ENCODE measurements at places on chromosomes 4 and X. TPM values are rescaled to one million over a fixed set of nuclear protein-coding genes. Genes with fewer than 3 reads are reported as not detected.

Gene RIBC1
- total RNA-seq = 0.36 TPM

Gene HPGDS
- not detected for total RNA-seq

Gene ZNF711
- 2.3 TPM for total RNA-seq

Gene GRIA2
- total RNA-seq = not detected

Gene UGT2B10
- total RNA-seq = not detected

Gene FAM53A
- total RNA-seq = 2.0 TPM

Gene SMR3B
- not detected for total RNA-seq

Gene PRDM8
- 5.7 TPM for total RNA-seq

Gene FAM9C
- total RNA-seq = not detected

Gene TLR6
- 3.9 TPM for total RNA-seq

Gene PCYT1B
- under 0.01 TPM for total RNA-seq

Gene CDK16
- total RNA-seq = 69.4 TPM

Gene SGCB
- 25.8 TPM for total RNA-seq

Gene CXCL5
- total RNA-seq = not detected

Gene PF4V1
- not detected for total RNA-seq

Gene ADH1C
- not detected for total RNA-seq

Gene OCIAD2
- 16.5 TPM for total RNA-seq

Gene FGB
- total RNA-seq = not detected

Gene ADH5
- total RNA-seq = 246 TPM

Gene POLN
- total RNA-seq = 0.72 TPM

Gene WDR1
- total RNA-seq = 782 TPM
